ENCODE measurements at places on chromosomes 5 and 9. TPM values are rescaled to one million over a fixed set of nuclear protein-coding genes. Genes with fewer than 3 reads are reported as not detected.

C5orf52 gene
- not detected for total RNA-seq

HAPLN1 gene
- total RNA-seq, result not detected

BTNL9 gene
- total RNA-seq, result not detected

PTPRD gene
- 3.3 TPM for total RNA-seq

FANCC gene
- total RNA-seq, result 8.9 TPM

SPATA6L gene
- 1.2 TPM for total RNA-seq

CBY3 gene
- total RNA-seq, result not detected

PCDHGA5 gene
- total RNA-seq, result 2.6 TPM

ASTN2 gene
- total RNA-seq, result 11.3 TPM

RANBP3L gene
- under 0.01 TPM for total RNA-seq

ENTPD8 gene
- under 0.01 TPM for total RNA-seq

PTGER4 gene
- 5.4 TPM for total RNA-seq

PCDHGC5 gene
- 2.6 TPM for total RNA-seq

TBC1D13 gene
- total RNA-seq, result 7.4 TPM

HTR4 gene
- total RNA-seq, result not detected

SHISAL2B gene
- total RNA-seq, result not detected

IFNK gene
- total RNA-seq, result not detected
